ENCODE measurements at places on chromosomes 5 and 9.

GRCh38 chr5:176167800-176168199, 70.4 kb upstream of the SIMC1 start:
- no peak for DNase-seq

DNA sequence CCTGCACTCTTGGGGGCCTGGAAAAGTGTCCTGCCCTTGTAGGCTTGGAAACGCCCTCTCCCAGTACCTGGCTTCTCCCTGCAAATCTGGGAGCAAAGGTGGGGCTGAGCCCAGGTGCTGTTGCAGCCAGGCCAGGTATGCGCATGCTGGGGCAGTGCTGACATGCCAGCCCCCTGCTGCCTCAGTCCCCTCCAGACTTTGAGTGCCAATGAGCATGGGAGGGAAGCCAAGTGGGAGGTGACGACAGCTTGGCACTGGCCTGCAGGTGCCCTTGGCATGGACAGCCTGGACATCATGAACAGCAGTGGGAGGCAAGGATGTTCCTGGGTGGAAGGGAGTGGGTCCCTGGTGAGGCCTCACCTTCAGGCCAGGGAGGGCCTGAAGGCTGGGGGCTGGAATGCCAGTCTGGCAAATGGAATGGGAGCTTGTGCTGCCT, 1494.4 kb upstream of the NUDT12 start:
- DNase-seq: no peak

DNA sequence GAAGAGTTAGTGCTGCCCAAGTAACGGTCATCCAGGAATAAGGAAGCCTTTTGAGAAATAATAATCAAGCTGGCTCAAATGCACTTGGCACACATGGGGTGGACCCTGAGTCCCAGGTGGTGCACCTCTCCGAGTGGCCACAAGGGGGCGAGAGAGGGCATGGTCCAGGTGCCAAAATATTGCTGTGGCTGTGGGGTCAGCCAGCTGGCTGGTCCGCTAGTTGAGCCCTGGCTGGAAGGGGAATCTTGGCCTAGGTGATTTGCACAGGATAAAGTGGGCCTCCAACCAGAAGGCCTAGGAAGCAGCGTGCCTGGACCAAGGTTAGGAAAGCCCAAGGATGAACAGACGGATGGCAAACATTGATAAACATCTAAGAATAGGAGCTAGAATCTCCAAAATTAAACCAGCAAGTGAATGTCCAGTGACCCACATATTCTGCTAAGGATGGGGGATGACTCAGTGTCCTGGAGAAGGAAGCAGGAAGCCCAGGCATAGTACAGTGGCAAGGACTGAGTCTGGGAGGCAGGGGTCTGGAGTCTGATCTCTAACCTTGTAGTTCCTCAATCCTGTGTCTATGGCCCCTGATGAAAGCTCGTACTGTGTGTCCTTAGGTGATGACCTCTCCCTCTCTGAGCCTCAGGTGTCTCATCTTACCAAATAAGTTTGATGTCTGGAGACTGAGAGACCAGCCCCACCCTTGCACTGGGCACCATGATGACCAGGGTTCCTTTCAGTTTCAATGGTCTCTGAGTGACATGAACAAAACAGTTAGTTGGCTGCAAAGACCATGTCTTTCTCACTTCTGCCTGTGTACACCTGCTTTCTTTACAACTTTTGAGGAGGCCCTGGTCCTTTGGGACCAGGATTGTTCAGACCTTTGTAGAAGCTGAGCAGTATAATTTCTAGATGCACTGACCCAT, 19.2 kb upstream of the SHB start:
- DNase-seq: peak; percentile 41

DNA sequence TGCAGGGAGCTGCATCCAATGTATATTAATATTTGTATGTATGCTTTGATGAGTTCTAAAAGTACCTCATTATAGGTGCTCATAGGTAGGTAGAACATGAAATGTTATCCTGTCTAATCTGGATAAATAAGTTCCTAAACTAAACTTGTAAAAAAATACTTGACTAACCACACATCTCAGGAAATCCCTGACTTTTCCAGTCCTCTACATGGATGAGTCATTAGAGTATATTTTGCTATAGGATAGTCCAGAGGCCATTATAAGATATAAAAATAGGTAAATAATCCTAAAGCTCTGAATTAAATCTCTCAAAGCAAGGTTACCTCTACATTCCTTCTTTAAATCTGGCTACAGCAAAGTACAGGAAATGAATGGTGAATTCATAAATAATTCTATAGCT, 404.3 kb downstream of the RAB3C start:
- DNase-seq: no peak

DNA sequence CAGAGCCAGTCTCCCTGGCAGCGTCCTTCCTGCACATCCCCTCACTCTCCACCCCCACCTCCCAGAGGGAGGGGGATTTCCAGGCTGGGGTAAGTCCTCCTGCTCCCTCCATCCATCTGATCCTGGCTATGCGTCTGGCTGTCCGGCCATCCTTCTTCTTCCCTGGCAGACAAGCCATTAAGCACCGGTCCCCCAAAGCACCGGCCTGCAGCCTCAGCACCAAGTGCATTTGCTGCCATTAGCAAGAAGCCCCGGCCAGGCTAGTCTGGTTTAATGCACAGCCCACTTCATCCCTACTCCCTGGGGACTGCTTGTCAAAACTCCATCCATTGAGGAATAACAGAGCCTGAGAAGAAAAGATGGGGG, 208.7 kb upstream of the IER5L start:
- DNase-seq: no peak

- DNase-seq: no peak
Measured at GRCh38 chr5:146079695-146080373, 25.5 kb downstream of the PLAC8L1 start.

DNA sequence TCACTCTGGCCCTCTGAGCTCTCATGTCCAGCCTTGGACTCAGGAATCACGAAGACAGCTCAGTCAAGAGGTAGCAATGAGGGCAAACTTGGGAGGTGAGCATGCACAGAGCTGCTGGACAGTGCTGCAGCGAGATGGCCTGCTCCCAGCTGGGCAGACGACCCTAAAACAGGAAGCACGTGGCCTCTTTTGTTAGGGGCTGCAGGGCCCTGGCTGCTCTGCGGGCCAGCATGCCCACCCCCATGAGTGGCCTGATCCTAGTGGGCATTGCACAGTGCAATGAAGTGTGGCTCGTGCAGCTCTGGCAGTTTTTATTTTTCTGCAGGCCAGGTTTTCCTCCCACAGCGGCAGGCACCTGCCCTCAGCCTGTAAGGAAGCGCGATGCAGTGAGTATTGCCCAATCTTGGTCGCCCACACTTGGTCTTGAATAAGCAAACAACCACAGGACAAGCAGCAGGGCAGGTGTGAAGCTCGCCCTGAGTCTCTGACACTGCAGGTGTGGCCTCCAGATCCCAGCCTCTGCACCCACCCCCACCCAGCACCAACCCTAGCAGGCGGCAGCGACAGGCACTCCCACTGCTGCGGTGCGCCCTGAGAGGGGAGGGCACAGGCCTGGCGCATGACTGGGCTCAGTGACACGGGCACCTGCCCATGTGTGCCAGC, 60.8 kb downstream of the SEMA4D start:
- peak; percentile 55 for DNase-seq

DNA sequence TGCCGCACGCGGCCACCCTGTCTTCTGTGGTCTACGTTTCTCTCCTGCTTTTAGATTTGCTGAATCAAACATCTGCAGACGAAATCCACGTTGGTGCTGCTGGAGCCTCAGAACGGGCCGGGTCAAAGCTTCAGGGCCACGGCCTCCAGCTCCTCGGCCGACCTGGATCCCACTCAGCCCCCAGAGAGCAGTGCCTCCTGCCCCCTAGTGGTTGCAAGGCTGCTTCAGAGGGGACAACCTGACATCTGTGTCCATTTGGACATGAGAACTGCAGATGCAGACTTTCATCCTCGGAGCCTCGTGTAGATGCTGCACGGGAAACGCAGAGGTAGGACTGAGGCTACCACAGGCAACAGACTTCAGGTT, 23.0 kb upstream of the SLC6A3 start:
- DNase-seq: no peak

DNA sequence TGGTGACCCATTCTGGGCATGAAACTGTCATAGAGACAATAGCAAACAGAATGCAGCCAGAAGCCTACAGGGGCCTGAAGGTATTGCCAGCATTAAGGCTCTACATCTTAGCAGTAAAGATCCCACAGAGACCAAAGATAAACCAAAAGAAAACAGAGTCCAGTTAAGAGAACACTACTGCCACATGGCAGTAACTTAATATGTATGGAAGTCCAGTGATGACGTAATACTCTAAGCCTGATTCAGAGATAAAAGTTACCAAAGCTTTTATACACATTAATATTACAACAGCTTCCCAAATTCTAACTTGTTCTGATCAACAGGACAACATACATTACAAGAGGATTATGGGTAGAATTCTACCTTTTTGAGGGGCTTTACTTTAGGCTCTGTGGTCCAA, 371.5 kb downstream of the PRELID2 start:
- no peak for DNase-seq

DNA sequence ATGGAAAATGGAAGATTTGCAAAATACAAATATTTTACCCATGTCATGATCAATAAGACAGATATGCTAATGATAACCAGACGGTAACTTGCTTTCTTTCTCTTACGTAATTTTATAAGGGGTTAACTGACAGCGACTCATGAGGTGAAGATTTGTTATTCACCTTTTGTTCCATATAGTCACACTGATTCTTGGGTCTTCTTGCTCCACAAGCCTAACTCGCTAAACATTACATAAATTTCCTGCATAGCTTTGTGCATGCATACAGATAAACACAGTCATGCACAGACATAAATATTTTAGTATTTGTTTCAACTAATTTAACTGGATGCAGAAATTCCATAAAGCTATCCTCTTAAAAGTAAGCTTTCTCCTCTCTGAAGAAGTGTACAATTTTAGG, 225.9 kb downstream of the VPS13A start:
- DNase-seq: no peak

- DNase-seq: no peak
Measured at GRCh38 chr5:89187883-89188465, 305.0 kb upstream of the MEF2C start.

GRCh38 chr5:74079971-74080556, 454.1 kb downstream of the ARHGEF28 start:
- DNase-seq: no peak

DNA sequence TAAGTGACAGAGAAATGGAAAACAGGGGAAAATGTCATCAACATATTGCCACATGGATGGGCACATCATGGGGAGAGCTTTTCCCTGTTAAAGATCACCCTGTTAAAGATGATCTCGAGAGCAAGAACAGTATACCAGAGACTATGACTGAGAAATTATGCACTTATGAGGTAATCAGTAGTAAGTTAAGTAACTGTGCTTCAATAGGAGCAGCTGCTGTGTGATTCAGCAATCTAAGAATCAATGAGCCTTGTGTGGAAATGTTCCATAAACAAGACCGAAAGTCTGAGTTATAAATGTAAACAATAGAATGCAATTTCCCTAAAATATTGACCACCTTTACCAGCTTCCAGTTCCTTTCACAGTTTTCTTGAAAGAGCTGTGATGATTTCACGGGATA, 582.3 kb downstream of the CAAP1 start:
- DNase-seq: no peak

- no peak for DNase-seq
Measured at GRCh38 chr9:7123743-7124142, 366.0 kb downstream of the KDM4C start.

DNA sequence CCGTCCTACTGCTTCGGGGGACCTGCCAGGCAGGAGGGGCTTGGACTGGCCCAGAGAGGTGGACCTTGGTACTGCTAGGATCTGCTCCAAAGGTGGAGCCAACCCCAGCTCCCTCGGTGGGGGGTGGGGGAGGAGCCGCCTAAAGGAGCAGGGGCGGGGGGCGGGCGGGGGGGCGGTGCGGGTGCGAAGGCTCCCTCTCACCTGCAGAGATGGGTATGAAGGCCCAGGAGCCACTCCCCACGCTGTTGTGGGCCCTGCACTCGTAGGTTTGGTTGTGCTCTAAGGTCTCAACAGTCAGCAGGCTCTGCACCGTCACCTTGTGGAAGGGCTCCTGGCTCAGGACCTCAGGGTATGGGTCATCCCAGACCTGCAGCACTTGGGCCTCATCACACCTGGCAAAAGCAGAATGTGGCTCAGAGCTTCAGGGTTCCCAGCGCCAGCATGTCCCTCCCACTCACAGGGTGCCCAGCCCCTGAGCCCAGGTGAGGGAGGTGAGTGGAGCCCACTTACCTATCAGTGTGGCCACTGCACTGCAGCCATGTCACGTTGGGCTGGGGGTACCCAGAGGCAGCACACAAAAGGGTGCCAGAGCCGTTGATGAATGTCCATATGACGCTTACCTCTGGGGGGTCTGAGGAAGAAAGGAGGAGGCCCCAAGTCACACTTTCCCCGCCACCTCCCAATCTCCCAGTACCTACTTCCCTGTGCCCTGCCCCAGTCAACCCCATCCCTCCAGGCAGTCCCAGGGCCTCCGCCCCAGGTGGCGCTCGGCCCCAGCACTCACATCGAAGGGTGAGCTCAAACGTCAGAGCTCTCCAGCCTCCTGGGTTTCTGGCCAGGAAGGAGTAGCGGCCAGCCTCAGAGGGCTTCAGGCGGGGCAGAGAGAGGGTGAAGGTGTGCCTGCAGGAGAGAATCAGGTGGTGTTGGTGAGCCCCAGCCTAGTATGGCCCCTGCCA, 16.4 kb downstream of the CSF1R start:
- DNase-seq: no peak

GRCh38 chr9:84419031-84419602, 78.6 kb upstream of the SLC28A3 start:
- no peak for DNase-seq

DNA sequence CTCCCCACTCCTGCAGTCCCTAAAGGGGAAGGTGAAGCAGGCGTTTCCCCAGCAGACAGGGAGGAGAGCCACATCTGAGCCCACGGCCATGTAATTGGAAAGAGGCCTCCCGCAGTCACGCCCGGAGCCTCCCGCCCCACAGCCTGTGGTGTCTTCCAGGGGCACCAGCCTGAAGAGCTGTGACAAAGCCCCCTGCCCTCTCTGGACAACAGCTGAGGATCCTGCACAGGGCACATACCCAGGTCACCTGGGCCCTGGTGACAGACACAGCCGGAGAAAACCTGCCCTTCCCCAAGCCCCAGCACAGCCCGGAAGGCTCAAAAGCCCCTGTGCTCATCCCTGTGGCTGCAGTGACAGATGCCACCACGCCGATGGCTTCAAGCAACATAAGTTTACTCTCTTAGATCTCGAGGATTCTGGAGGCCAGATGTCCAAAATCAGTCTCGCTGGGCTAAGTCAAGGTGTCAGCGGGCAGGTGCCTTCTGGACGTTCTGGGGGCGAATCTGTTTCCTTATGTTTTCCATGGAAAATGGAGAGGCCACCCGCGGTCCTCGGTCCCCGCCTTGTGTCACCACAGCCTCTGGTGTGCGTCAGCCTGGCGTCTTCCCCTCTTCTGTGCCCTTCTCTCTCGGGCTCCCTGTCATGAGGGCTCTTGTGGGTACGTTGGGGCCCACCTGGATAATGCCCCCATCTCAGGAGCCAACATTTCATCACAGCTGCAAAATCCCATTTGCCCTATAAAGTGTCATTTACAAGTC, 71.5 kb downstream of the PSMB7 start:
- DNase-seq: no peak

DNA sequence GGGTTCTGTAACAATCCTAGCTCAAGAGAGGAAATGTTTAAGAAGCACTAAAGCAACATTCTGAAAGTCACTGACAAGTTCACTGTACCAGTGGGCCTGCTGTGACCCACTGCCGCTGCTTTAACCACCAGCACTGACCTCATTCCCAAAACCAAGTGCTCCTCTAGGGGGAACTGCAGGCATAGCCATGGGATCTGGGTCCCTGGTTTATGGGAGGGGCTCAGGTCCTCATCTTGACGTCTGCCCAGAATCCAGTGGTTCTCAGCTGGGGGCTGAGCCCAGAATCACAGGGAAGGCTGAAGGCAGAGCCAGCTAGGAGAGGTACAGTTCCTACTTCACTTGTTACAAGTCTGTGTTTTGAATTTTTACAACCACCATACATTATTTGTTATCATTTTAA, 36.1 kb upstream of the SLC2A8 start:
- no peak for DNase-seq

GRCh38 chr9:121373011-121373729, 3.1 kb upstream of the STOM start:
- DNase-seq: no peak
